ENCODE measurements at places on chromosomes 16 and 17.

GRCh38 chr17:63698381-63698885, 1.5 kb downstream of the LIMD2 start:
- DNase-seq = no peak

DNA sequence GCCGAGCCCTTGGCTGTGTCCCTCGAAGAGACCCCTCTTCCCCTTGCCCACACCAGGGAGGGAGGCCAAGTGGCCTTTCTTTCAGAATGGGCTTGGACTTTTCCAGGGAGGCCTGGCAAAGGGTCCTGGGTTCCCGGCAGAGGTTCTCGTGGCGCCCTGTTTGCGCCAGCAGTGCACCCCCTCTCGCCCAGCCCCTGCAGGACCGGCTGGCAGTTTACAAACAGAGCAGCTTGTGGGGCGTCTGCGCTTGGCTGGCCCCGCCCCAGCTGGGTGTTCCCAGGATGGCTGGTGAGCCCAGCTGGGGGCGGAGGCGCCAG, 137.8 kb upstream of the CIBAR2 start:
- no peak for DNase-seq

DNA sequence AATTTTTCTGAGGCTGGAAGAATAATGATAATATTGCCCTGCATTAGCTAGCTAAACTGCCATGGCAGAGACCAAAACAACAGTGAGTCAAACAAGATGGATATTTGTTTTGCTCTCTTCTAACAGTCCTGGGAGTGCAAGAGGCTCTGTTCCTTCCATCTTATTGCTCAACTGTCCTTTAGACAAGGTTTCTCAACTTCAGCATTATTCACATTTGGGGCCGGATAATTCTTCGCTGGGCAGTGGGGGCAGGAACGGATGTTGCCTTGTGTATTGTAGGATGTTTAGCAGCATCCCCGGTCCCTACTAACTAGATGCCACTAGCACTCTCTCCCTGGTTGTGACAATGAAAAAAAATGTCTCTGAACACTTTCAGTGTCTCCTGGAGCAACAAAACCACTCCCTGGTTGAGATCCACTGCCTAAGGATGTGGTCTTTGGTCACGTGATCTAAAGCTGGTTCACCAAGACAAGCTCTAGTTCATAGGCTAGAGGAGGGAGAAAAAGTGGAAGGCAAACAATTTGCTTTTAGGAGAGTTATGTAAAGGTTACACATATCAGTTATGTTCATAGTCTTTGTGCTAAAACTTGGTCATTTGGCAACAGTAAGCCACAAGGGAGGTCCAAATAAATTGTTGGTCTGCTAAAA, 144.4 kb downstream of the PCTP start:
- DNase-seq = no peak

DNA sequence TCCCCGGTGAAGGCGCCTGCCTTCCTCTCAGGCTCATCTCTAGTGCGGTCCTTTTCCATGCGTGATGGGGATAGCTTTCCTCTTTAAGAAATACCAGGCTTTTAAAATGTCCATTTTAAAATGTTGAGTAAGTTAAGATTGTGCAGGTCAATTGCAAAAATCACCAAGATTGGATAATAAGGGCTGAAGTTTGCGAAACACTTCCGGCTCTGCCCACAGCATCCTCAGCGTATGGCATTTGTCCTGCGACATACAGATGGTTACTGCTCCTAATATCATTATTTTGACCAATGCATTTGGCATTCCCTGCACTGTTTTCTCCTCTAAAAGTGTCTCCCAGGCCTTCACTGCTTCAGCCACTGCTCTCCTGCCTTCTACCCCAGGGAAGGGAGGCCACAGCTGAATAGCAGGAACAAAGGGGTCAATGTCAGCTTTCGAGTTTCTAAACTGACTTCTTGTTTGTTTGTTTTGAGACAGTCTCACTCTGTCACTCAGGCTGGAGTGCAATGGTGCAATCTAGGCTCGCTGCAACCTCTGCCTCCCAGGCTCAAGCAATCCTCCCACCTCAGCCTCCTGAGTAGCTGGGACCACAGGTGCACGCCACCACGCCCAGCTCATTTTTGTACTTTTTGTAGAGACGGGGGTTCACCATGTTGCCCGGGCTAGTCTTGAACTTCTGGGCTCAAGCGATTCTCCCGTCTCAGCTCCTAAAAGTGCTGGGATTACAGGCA, 91.9 kb downstream of the CRISPLD2 start:
- DNase-seq = no peak

- no peak for DNase-seq
Observed at GRCh38 chr17:7476494-7476893, 2.9 kb downstream of the ZBTB4 start.

GRCh38 chr17:80244871-80245509, 15.7 kb upstream of the RNF213 start:
- no peak for DNase-seq

DNA sequence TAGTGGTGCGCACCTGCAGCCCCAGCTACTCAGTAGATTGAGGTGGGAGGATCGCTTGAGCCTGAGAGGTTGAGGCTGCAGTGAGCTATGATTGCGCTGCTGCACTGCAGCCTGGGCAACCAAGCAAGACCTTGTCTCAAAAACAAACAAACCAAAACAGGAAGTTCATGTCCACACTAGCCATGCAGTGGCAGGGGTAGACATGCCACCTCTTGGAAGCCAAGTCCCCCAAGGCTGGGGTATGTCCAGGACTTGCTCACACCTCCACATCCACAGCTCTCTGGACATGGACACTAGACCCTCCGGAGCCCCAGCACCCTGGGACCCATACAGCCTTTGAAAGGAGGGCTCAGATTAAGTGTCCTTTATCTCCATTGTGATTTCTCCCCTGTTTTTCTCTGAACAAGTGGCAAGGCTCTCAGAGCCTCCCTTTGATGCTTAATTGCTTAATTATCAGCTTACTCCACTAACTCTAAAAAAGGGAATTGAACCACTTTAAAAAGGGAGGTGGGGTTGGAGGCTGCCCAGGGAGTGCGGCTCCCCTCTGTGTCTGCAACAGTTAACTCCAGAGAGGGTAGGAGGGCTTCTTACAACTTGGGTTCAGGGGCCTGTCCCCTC, 424.6 kb upstream of the C16orf82 start:
- DNase-seq = no peak

DNA sequence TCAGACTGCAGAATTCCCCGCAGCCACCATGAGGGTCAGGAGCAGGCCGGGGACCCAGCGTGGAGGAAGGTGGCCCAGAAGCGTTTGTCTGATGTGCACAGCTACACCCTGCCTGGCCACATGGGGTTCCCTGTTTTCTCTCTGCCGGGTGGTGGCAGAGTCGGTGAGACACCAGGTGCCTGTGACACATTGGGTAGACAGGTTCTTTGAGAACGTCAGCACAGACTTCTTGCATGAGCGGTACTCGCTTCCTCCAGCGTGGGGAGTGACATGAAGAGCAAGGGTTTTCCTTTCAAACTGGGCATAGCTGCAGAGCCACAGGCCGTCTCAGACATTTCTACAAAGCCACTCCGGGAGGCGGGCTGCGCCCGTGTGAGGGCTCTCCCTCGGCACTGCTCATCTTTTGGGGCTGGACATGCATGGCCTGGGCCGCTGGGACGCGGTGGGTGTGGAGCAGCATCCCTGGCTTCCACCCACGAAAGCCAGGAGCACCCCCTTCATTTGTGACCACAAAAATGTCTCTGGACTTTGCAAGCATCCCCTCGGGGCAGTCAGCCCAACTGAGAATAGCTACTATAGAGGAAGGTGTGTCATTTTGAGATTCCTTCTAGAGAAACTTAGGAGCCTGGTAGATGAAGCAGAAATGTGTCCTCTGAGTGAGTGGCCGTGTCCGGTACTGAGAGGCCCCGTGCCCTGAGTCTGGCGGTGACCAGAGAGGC, 26.0 kb downstream of the NME3 start:
- DNase-seq = no peak

- no peak for DNase-seq
Observed at GRCh38 chr17:57375770-57376225, 119.5 kb downstream of the MSI2 start.

DNA sequence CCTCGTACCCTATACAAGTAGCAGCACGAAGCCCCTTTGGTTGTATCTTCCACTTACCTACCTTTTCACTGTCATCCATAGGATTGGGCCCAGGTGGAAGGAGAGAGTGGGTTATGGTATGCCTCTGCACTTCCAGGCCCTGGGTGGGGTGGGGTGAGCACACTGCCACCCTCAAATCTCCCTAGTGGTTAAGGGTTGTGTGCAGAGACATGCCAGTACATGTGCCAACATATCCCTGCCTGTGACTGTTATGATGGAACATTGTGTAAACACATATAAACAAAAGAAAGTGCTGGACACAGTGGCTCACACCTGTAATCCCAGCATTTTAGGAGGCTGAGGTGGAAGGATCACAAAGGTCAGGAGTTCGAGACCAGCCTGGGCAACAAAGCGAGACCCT, 11.1 kb downstream of the HROB start:
- DNase-seq = no peak

GRCh38 chr16:67204076-67204475, 5.1 kb downstream of the ELMO3 start:
- no peak for DNase-seq

All from NCI-H1417 treated with DMSO at 0.1 percent for 48 hours (cell line).